ENCODE measurements at places on chromosomes 1 and 21.

- DNase-seq, result no peak
Measured at GRCh38 chr1:40059338-40059959, 18.9 kb downstream of the CAP1 start.

DNA sequence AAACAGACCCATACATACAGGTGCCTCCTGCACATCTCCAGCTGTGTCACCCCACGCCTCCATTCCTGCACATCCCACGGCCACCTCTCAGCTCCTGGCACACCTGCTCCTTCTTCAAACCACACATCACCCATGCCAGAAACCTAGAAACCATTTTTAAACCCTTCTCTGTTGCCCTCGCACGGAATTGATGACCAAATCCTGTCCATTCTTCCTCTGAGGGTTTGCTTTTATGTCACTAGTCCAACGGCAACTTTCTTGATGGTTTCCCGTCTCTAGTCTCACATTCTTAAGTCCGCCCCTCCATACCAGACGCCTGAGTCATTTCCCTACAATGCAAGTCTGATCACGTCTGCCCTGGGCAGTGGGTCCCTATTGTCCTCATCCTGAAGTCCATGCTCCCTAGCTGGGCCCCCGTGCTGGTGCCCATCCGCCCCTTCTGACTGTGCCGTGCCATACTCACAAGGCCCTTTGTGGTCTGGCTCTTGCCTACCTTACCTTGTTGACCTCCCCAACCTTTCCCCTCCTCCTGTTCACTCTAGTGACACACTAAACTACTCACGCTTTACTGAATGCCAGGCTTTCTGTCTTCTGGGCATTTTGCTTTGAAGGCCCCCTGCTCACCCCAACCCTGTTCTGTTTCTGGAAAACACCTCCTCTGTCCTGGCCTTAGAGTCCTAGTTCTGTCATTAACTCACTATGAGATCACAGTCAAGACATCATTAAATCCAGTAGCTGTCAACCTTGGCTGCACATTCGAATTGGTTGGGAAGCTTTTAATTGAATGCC lies 17.6 kb downstream of the SLC2A1 start:
- no peak for DNase-seq

GRCh38 chr1:9293533-9294404 lies 1.1 kb downstream of the SPSB1 start:
- no peak for DNase-seq

DNA sequence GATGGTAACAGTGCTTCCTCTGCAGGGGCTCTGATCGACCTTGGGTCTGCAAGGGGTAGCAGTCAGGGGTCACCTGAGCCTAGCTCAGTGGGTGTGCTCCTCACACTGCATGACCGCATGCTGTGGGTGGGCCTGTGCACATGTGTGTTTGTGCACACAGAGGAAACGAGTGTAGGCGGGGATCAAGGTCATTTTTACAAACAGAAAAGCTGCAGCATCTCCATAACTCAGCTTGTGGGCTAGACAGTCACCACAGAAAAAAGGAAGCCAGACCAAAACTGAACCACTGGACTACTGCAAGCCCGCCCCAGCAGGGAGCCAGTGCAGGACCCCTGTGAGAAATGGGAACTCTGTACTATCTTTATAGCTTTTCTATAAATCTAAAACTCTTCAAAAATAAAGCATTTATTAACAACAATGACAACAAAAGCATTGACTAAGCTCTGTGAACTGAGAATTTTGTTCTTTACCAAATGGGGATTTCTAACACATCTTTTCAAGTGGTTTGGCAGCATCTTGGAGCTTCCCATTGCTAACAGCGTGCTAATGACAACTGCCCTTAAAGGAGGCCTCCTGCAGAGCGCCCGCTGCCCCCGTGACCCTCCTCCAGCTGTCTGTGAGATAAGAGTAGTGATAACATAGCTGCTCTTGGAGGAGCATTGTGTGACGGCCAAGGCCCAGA lies 19.9 kb upstream of the NEK2 start:
- no peak for DNase-seq

- no peak for DNase-seq
Measured at GRCh38 chr1:64955097-64956009, 11.0 kb downstream of the JAK1 start.

GRCh38 chr21:33951276-33952178 lies 35.9 kb upstream of the ATP5PO start:
- no peak for DNase-seq

GRCh38 chr1:6448749-6449631 lies 17.0 kb downstream of the TNFRSF25 start:
- no peak for DNase-seq

- DNase-seq, result no peak
Measured at GRCh38 chr1:167774710-167775109, 52.9 kb downstream of the MPZL1 start.
